HepG2 (cell line): ENCODE measurements at places on chromosomes 6 and 20. TPM values are rescaled to one million over a fixed set of nuclear protein-coding genes. Genes with fewer than 3 reads are reported as not detected.
A peak's percentile ranks its signal among the peaks of the same experiment; 100 is the strongest.

DNA sequence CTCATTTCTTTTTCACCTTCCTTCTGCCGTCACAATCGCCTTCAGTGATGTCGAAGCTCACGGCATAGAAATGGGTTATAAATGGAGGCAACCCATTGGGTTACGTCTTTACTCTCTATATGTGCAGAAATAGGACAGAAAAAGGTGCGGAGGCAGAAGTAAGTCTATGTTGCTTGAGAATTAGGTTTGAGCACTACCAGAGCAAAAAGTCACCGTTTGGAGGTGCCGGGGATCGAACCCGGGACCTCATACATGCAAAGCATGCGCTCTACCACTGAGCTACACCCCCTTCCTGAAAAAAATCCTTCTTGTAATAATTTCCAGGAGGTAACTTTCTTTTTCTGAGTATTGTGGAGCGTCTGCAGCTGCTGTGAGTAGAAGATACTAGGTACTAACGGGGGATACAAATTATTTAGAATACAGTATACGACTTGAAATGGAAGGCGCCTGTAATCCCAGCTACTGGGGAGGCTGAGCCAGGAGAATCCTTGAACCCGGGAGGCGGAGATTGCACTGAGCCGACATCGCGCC is 134.2 kb downstream of the TRIM27 start:
- peak; percentile 80 for DNase-seq

DNA sequence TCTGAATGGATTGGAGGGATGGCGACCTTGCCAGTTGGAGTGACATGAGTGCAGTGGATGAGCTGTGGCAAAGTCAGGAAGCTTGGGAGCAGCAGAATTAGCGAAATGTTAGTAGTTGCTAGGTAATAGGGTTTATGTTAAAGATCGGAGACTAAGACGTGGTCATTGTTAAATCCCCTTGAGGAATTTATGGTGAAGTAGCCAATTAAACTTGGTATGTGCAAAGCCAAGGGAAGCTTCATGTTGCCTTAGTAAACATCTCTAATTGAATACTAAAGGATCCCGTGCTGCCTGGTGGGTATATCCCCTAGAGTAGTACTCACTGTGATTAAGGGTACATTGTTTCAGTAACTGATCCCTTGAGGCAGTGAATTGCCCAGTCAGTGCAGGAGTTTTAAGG is 106.0 kb downstream of the PRIM2 start:
- no peak for DNase-seq

FAM83C gene
- 0.07 TPM in 1 of 2 replicates, not detected in the other for total RNA-seq

RNF182 gene
- total RNA-seq, result not detected in 2 replicates

EDN1 gene
- 0.15 and 0.21 TPM in 2 replicates for total RNA-seq
